Astrocyte of the cerebellum (primary cell): ENCODE measurements at places on chromosomes 4 and X.

GRCh38 chrX:10112510-10112909, 44.3 kb upstream of the CLCN4 start:
- no peak for DNase-seq

- no peak for DNase-seq
These were observed 5.4 kb downstream of the GABRQ start for GRCh38 chrX:152642931-152643564.

GRCh38 chr4:6217716-6218381, 17.5 kb upstream of the JAKMIP1 start:
- no peak for DNase-seq

DNA sequence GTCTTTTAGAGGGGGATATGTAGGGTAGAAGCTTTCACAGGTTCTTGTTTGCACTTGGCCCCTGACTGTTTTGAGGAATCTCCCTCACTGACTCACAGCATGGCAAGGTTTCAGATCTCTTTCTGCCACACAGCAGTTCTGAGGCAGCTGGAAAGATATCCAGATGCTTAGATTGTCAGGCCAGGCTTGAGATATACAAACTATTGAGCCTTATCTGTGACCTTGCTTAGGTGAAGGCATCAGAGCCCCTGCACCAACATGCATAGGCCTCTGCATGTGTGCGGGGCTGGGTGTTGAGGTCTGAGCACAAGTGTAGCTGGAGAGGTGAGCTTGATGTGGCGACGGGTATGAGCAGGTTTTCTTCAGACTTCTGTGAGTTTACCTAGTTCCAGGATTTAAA, 80.9 kb upstream of the MSANTD1 start:
- peak; percentile 31 for DNase-seq

- no peak for DNase-seq
These were observed 25.2 kb upstream of the ASMTL start for GRCh38 chrX:1477801-1478458.

DNA sequence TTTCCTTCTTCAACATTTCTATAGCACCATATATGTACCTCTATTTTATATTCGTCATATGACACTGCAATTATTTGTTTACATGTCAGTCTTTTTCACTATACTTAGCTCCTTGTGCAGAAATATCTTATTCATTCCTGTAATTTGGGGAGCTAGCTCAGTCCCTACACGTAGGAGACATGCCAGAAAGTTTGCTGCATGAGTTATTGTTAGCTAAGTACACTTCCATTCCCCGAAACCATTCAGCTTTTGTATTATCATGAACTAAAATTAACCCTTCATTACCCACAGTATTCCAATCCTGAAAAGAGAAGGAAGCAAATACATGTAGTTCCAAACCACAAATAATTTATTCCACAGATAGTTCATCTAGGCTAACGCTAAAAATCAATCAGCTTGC, 10.2 kb downstream of the CBR4 start:
- no peak for DNase-seq

GRCh38 chrX:13092455-13092941, 48.1 kb upstream of the FAM9C start:
- no peak for DNase-seq

DNA sequence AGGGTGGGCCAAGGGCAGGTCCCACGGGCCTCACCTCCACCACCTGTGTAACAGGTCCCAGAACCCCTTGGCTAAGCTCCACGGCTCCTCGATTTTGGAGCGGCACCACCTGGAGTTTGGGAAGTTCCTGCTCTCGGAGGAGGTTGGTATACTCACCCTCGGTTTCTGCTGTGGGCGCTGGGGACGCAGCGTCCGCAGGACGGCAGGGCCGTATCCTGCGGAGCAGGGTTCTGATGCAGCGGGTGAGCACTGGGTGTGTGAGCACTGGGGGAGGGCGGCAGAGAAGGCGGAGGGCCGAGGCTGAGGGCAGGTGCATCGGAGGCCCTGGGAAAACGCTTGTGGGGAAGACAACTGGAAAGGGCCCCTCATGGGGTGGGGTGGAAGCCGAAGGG, 11.0 kb downstream of the ATP5ME start:
- no peak for DNase-seq

- DNase-seq = no peak
These were observed 83.4 kb upstream of the S100G start for GRCh38 chrX:16566571-16566970.

DNA sequence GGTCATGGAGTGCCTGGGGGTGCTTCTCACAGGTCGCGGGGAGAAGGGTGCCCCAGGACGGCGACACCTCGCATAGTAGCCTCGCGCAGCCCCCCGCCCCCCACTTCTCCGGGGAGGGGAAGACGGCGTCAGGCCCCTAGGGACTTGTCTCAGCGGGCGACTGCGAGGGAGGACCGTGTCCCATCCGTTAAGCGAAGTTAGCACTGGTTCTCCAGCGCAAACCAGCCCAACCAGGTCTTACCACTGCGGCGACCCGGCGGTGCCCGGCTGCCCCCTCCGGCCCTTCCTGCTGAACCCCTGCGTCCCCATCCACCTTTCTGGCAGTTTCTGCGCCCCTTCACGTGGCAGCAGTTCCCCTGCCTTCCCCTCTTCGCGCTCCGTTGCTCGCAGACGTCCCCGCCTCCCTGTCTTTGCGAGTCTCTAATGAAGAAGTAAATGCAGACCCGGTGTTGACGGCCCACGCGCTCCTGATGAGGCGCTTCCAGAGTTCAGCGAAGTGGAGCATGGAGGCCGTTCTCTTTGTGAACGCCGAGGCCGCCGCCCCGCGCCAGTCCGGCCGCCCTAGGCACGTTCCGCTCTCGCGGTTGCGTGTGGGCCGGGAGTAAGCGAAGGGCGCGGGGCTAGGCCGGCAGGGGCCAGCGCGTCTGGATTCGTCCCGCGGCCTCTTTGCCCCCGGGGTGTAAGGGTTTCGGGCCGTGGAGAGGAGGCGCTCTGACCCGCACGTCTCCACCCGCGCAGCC, 3.0 kb downstream of the SLIT2 start:
- no peak for DNase-seq

GRCh38 chr4:6857009-6857882, 52.4 kb upstream of the TBC1D14 start:
- DNase-seq = no peak

GRCh38 chr4:95085124-95085833, 327.5 kb downstream of the BMPR1B start:
- no peak for DNase-seq

GRCh38 chrX:129842510-129843208, 1.0 kb downstream of the ZDHHC9 start:
- no peak for DNase-seq

DNA sequence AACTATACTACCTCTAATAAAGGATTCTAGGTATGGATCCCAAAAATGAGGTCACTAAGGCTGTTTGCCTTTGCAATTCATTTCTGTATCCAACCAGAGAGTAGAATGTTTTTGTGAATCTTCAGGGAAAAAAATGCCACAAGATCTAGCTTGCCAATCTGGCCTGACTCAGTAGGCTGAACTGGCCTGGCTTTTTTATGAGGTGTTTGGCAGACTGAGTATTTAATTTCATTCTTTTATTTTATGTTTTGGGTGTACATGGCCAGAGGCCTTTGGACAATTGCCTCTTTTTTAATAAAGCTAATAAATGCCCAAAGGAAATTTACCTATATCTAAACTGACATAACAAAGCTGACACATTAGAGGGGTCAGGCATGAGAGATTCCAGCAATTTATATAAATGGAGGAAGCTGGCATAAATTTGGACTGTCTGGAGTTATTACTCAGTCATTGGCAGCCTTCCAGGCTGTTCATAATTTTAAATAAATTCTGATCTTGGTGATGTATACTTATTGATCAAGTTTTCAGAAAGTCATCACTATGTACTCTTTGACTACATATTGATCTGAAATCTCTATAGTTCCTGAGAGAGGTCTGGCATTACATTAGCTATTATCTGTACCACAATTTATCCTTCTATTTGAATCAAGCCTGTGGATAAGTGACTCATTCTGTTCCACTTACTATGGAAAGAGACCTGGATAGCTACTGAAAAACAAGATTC, 376.4 kb upstream of the NOCT start:
- DNase-seq = no peak

DNA sequence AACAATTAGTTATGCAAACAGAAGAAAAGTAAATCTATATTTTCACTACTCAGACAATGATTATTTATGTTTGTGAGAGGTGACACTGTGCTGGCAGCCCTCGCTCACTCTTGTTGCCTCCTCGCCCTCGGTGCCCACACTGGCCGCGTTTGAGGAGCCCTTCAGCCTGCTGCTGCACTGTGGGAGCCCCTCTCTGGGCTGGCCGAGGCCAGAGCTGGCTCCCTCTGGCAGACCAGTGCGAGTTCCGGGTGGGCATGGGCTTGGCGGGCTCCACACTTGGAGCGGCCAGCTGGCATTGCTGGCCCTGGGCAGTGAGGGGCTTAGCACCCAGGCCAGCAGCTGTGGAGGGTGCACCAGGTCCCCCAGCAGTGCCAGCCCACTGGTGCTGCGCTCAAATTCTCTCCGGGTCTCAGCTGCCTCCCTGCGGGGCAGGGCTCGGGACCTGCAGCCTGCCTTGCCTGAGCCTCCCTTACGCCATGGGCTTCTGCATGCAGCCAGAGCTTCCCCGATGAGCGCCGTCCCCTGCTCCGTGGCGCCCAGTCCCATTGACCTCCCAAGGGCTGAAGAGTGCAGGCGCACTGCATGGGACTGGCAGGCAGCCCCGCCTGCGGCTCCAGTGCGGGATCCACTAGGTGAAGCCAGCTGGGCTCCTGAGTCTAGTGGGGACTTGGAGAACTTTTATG, 902.6 kb downstream of the PDHA2 start:
- no peak for DNase-seq

GRCh38 chr4:99885063-99885664, 9.1 kb downstream of the LAMTOR3 start:
- DNase-seq = peak; percentile 38

DNA sequence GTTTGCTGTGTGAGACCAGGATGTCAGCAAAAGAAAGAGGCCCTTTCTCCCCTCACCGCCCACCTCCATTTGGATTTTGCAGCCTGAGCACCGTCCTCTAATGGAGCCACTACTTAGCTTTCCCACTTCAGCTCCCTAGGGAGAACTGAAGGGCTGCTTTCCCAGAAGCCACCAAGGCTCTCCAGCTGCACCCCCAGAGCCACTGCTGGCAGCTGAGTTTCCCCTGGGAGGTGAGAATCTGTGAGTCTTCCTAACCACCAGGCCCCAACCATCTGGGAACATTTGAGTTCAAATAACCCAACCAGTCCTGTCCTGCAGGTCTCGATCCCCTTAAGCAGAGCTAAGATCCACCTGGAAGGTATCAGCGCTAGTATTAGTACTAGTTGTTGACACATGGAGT, 173.1 kb upstream of the USP9X start:
- no peak for DNase-seq

- DNase-seq = no peak
These were observed 156.7 kb upstream of the FAM241A start for GRCh38 chr4:111988514-111988913.

GRCh38 chrX:97102938-97103337, 219.2 kb downstream of the RPA4 start:
- no peak for DNase-seq

DNA sequence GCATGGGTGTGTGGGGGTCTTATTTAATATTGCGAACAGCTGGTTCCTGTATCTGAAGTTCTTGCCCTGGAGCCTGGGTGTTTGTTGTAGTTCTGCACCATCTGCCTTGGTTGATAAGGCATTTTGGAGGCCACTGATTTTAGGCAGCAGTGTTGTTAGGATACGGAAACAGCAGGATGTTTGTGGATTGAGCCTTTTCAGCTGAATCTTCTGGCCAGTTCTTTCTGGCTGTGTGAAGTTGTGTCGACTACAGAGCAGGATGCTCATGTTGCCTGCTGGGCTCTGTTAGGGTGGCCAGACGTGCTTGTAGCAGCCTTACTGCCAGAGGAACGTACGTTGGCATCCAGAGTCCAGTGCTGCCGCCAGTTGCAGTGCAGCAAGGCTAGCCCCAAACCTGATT, 134.2 kb downstream of the PTTG2 start:
- DNase-seq = no peak

DNA sequence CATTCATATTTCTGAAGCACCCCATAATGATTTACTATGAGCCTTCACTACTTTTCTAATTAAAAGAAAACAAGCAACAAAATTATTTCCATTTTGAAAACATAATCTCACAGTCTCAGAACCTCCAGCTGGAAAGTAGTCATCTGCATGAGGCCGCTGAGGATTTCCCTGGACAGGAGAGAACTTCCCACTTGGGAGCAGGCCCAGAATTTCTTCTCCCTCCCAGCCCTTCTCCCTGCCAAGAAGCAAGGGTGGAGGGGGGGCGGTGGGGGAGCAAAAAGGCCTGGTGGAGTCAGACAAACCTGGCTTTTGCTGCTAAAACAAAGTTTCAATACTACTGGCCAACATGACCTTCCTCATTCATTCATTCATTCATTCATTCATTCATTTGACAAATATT, 167.3 kb downstream of the PJA1 start:
- DNase-seq = peak; percentile 62

- DNase-seq = no peak
These were observed 251.8 kb downstream of the ADGRL3 start for GRCh38 chr4:61451935-61452334.

GRCh38 chr4:156036496-156036895, 82.8 kb upstream of the CTSO start:
- no peak for DNase-seq

GRCh38 chr4:182918791-182919302, 1.7 kb upstream of the DCTD start:
- no peak for DNase-seq

DNA sequence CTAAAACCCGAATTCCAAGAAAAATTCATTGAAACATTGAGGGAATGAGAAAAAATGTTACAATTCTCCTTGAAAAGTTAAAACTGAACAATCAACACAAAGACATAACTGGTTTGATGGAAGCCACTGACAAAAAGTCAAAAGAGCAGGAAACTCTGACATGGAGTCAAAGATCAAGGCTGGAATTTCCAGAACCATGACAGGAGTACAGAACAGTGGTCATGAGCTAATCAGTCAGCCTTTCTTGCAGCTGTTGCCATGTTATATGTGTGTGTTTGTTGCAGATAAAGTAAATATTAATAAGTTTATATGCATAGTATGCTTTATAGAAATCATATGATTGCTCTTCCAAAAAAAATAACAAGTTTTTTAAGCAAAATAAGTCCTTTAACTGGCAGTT, 184.7 kb upstream of the HCCS start:
- no peak for DNase-seq
